ENCODE measurements at places on chromosomes 2 and 18.

- DNase-seq, result no peak
Observed at GRCh38 chr18:79944126-79944731, 7.2 kb downstream of the SLC66A2 start.

GRCh38 chr18:39500306-39500705, 1934.7 kb upstream of the CELF4 start:
- DNase-seq, result no peak

- peak; percentile 81 for DNase-seq
Observed at GRCh38 chr2:227871375-227871791, at the start of gene DAW1. Gene DAW1 (plus strand): TSS chr2:227871631. CDS start chr2:227871690, 59 bp downstream.

DNA sequence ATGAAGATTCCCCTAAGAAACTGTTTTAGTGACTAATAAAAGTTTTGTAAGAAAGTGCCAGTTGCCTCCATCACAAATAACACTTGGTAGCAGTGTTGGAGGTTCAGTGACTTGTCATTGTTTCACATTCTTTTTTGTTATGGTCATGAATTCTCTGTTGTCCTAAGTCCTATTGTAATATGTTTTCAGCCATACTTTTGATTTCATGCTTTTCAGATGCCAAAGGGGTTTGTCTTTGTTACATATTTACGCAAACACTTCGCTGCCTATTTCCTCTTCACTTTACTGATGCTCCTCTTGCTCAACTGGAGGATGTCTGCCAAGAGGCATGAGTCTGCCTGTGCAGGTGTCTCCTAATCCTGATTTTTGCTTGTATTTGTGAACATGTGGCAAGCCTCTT, 66.6 kb downstream of the PHLPP1 start:
- DNase-seq, result peak; percentile 94

GRCh38 chr2:239263669-239264491, 136.9 kb downstream of the HDAC4 start:
- no peak for DNase-seq

DNA sequence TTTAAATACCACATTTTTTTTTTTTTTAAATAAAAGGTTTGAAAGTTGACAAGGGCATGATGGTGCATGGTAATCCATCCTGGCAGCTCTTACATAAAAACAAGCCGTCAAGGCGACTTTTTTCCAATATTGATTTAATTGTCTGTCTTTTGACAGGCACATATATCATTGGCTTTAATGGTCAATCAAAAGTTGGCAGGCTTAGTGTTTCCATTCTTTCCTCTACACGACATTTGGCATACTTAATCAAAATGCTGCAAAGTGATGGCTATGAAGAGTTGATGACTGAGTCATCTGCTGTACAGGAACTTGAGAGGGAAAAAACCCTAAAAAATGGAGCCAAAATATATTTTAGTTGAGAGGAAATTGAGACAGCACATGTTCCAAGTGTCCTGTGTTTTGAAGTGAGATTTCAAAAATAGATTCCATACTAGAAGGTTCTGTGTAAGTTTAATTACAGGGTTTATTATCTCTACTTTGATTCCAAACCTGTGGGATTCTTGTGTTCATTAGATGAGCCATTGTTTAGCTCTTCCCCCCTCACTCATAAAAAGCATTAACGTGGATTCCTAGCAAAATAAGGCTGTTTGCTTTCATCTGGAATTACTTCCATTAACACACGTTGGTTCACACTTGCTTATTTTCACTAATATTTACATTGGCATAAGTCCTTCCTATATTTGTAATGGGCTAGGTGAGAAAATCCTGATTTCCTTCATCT, 3.2 kb downstream of the TSHZ1 start:
- DNase-seq, result peak; percentile 46

DNA sequence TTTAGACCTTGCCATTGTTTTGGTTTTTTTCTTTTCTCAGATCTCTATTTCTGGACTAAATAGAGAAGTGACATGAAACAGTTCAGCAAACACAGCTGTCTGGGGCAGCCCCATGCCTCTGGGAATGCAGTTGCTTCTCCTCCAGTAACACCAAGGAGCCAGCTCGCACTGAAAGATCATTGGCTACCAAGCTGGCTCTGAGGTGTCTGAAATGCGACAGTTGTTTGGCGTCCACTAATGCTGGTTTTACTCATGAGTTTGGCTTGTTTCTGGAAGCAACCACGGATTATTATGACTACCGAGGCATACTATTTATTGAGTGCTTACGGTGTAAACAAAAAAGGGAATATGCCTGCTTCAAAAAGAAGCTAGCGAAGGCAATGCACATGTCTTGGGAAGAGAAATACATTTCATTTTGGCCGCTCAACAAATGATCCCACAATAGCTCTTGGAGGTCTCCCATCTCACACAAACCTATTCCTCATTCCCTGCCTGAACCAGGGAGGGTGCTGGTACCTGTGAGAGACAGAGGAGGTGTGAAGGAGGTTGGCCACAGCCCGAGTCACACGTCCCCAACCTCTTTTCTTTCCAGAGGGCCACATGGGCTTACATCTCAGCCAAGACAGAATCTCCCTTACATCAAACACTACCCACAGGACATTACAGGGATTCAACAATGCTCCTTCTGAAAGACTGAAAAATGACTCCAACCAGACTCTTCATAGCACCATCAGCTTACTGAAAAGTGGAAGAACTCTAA, 37.5 kb upstream of the NEB start:
- DNase-seq, result peak; percentile 37

GRCh38 chr2:172912266-172912665, 163.4 kb upstream of the MAP3K20 start:
- DNase-seq, result no peak

DNA sequence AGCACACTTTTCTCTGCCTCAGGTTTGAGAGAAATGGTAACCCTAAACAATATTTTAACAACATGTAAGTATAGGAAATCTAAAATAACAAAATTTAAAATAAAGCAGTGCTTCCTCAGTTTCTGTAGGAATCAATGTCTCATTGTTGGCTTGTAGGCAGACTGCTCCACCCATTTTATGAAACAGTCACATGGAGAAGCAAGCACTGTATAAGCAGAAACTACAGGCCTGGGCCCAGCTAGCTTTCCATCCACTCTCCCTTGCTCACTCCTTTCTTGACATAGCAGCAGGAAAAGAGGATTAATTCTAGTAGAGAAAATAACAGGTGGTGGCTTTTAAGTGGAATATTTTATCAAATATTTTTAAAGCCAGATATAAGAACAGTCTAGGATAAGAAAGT, 97.2 kb downstream of the PLEKHM3 start:
- DNase-seq, result no peak

DNA sequence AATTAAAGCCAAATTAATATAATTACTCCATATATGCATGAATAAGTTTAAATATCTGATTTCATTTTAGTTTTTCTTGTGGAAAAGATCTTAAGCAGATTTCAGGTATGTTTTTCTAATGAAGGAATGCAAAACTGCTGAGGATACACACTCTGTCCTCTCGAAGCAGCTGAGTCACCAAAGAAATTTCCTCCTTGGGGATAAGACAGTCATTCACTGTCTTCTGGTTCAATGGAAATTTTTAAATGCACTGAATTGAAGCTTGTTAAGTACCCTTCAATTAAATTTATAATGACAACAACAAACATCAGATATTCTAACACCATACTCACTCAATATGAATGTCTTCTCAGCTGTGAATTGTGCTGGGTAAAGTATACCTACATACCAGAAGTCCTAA, 101.5 kb upstream of the DNER start:
- peak; percentile 72 for DNase-seq

- peak; percentile 35 for DNase-seq
Observed at GRCh38 chr2:23235292-23235691, 149.7 kb upstream of the KLHL29 start.

DNA sequence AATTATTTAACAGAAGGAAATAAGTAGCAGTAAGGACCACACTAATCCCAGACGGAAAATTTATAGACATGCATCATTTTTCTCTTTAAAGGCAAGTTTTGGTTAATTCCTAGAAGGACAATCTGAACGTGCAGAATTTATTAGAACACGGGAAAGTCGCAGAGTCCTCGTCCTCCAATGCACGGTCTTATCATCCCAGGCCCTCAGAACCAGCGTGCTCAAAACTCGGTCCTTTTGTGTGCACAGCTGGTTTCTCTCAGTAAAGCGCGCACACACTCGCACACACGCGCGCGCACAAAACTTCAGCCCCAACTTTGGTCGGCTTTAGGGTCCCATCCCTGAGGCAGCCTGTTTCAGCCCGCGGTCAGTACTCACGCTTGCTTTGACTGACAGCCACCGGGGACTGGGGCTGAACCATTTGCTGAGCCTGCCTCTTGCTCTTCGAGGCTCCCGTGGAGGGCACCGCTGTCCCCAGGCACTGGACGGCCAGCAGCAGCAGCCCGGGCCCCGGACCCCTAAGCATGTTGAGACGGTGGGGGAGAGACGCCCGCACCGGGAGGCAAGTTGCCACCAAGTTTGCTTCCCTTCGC, 493 bp downstream of the FN1 start:
- DNase-seq, result peak; percentile 63

GRCh38 chr2:225288986-225289385, 110.5 kb upstream of the NYAP2 start:
- DNase-seq, result peak; percentile 51

DNA sequence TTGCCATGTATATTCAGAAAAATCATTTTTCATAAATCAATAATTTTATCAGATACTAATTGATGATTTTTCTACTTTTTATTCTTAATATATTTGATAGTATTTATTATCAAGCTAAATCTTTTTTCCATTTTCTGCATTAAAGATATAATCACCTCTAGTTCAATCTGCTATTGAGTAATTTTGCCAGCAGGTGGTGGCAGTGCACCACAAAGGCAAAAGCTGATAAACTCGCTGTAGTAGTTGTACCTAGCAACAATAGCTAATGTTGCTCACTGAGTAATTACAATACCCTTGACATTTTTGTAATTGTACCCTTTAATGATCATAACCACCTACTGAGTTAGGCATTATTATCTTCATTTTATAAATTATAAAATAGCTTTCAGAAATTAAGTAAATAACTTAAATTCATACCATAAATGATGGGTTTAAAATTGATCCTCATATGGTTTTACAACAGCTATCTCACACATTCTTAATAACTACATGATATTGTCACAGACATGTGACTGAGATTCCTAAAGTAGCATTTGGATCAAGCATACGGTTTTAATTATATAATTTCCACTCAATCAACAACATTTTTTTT, 52.0 kb upstream of the CALCRL start:
- DNase-seq, result peak; percentile 77

GRCh38 chr2:233165895-233166661, 85.4 kb upstream of the ATG16L1 start:
- no peak for DNase-seq

GRCh38 chr2:226683196-226683595, 116.4 kb downstream of the IRS1 start:
- peak; percentile 30 for DNase-seq

- DNase-seq, result peak; percentile 73
Observed at GRCh38 chr2:9440058-9440727, 16.7 kb downstream of the CPSF3 start.

- DNase-seq, result no peak
Observed at GRCh38 chr18:31711365-31712172, 27.2 kb upstream of the B4GALT6 start.

DNA sequence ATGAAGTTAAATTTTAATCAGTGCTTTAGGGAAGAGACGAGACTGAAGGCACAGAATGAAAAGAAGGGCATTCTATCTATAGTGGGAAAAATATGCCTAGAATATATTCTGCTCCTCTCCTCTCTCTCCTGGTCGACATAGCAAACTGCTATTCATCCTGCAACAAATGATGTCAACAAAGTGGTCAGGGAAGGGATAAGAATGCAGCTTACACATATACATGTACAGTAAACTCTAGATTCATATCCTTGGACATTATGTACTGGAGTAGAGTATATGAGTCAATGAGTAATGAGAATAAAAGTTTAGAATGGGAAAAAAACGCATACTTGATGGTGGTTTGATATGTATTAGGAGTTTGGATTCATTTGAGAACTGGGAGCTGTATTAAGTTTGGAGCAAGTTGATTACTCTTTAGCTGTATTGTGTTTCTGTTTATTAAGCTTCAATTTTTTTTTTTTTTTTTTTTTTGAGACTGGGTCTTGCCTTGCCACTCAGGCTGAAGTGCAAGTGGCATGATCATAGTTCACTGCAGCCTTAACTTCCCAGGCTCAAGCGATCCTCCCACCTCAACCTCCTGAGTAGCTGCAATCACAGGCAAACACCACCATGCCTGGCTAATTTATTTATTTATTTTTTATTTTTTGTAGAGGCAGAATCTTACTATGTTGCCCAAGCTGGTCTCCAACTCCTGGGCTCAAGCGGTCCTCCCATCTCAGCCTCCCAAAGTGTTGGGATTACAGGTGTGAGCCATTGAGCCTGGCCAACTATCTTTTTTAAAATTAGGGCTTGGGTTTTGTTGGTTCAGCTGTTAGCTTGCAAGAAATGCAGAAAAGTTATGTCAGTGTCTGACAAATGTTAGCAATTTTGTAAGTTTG, 53.8 kb downstream of the STAT1 start:
- DNase-seq, result peak; percentile 51

- no peak for DNase-seq
Observed at GRCh38 chr2:70261501-70261900, 3.6 kb downstream of the PCYOX1 start.

DNA sequence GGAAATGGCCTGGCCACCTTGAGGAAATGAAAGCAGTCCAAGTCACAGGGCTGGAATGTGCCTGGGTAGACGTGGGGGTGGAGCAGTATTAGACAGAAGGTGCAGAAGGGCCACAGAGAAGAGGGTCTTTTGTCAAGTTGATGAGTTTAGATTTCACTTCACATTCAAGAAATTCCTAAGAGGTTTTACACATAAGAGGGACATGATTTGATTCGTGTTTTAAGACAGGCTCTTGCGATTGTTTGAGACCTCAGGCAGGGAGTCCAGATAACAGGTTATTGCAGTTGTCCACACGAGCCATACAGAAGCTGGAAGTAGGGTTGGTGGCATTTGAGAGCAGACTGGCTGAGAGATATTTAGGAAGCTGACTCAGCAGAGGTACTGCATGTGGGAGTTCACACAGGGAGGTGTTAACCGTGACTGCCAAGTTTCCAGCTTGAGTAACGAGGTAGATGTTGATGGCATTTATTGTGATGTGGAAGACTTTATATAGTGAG, 64.6 kb downstream of the NEB start:
- DNase-seq, result no peak

DNA sequence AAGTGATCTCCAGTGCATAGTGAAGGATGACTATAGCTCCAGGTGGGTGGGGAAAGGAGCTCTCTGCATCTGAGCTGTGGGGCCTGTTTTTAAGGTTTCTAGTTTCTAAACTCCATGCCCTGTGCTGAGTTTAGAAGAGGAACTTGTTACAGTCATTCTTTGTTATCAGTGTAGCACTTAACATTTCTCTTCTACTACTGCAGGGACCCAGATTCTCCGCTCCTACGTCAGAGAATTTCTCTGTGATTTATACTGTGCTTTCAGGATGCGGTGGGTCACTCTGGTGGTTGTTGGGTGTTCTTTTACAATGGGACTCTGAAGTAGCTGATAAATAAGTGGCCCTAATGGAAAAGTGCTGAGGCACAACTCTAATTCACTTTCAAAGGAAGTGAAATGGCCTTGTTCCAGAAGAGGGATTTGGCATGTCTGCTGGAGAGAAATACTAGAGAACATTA, 122.0 kb downstream of the WDSUB1 start:
- no peak for DNase-seq

- no peak for DNase-seq
Observed at GRCh38 chr2:57402755-57403154, 643.9 kb upstream of the VRK2 start.

Measured in ELR (cell line).